ENCODE measurements at places on chromosomes 3 and 15.

GRCh38 chr15:57881361-57881760 is 174.8 kb downstream of the POLR2M start:
- H3K27me3 ChIP-seq: no peaks in the 10 kb centered on the region
- H3K27ac ChIP-seq: no peak overlapping the region
- DNase-seq: no peak
- no peaks in the 10 kb centered on the region for H3K36me3 ChIP-seq
- H3K4me3 ChIP-seq: no peak overlapping the region

DNA sequence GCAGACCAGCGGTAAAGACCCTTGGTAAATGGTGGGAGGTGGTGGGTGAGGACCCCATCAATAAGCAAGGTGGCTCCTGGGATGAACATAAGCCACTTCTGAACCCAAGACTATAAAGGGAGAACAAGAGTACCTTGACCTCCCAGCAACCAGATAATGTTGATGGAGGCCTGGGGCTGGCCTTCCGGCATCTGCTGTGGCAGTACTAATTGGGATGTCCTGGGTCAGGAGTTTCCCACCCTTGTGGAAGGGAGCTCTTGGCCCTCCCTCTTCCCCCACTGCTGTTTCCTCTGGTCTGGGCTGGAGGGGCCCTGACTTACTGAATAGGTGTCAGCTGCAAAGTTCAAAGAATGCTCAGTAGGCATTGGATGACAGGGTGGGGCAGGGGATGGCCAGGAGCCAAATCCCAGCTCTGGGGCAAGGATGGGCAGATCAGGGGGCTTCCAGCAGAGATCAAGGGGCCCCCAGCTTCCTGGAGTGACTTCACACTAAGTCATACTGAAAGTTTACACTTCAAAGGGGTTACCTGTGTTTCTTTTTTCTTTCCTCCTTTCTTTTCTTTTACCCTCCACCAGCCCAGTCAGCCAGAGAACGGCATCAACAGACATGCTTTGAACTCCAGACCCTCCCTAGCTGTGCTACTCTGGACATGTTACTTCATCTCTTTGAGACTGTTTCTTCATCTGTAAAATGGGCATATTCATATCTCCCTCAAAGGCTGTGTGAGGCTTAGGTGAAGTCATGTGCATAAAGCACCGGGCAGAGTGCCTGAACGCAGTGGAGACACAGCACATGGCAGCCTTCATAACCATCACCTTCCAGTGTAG is 1.5 kb downstream of the RBP1 start:
- no peaks in the 10 kb centered on the region for H3K36me3 ChIP-seq
- no peaks in the 10 kb centered on the region for H3K27me3 ChIP-seq
- H3K27ac ChIP-seq: peak overlapping the region; percentile 71
- no peaks in the 10 kb centered on the region for H3K4me1 ChIP-seq

- H3K4me1 ChIP-seq: no peaks in the 10 kb centered on the region
- H3K27ac ChIP-seq: no peak overlapping the region
- H3K4me3 ChIP-seq: no peak overlapping the region
- H3K36me3 ChIP-seq: no peaks in the 10 kb centered on the region
These were observed 428.8 kb upstream of the C2CD4B start for GRCh38 chr15:62593681-62594399.

GRCh38 chr15:72503147-72503546 is 29.0 kb downstream of the ARIH1 start:
- no peaks in the 10 kb centered on the region for H3K4me1 ChIP-seq
- H3K27ac ChIP-seq: no peak overlapping the region
- no peaks in the 10 kb centered on the region for H3K27me3 ChIP-seq
- H3K36me3 ChIP-seq: no peaks in the 10 kb centered on the region
- H3K4me3 ChIP-seq: no peak overlapping the region
- no peak for DNase-seq

GRCh38 chr3:183427196-183427875 is 1.1 kb downstream of the MCF2L2 start:
- H3K4me1 ChIP-seq: peaks cover 10% of the 10 kb centered on the region
- no peak for DNase-seq
- peak overlapping the region; percentile 55 for H3K4me3 ChIP-seq
- H3K27me3 ChIP-seq: no peaks in the 10 kb centered on the region
- no peak overlapping the region for H3K27ac ChIP-seq

- H3K4me1 ChIP-seq: no peaks in the 10 kb centered on the region
- H3K4me3 ChIP-seq: no peak overlapping the region
- no peaks in the 10 kb centered on the region for H3K27me3 ChIP-seq
- H3K36me3 ChIP-seq: no peaks in the 10 kb centered on the region
These were observed 23.3 kb downstream of the CLDN18 start for GRCh38 chr3:138033202-138033691.

DNA sequence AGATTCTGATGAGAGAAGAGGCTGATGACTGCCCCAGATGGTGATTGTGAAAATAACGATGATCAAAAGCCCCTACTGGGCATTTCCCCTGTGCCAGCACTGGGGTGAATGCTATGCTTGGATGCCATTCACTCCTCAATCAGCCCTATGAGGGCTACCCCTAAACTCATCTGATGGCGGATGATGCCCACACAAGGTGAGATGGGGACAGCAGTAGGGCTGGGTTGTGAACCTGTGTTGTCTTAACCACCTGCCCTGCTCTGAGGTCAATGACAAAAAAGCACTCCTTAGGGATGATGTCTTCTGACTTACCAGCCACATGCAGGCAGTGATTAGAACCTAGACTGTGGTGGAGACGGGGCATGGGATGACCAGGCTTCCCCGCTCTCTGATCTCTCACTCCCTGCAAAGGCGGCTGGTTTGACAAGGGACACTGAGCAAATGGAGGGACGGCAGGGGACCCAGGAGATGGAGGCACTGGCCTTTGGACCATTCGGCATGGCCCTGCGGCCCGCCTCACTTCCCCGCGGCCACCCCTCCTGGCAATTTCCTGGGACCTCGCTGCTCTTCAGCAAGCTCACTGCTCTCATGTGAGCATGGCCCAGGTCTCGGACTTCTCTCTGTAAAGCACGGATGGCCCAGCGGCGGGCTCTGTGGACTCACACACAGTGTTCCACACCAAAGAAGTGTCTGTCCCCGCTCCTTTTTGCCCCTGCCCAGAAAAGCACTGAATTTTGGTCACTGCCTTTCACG is 251.4 kb upstream of the LYSMD4 start:
- H3K27ac ChIP-seq: no peak overlapping the region
- H3K36me3 ChIP-seq: no peaks in the 10 kb centered on the region
- H3K4me3 ChIP-seq: no peak overlapping the region
- no peaks in the 10 kb centered on the region for H3K27me3 ChIP-seq
- DNase-seq: no peak
- no peaks in the 10 kb centered on the region for H3K4me1 ChIP-seq
